ENCODE measurements at places on chromosomes 11 and 22.
A peak's percentile ranks its signal among the peaks of the same experiment; 100 is the strongest.

DNA sequence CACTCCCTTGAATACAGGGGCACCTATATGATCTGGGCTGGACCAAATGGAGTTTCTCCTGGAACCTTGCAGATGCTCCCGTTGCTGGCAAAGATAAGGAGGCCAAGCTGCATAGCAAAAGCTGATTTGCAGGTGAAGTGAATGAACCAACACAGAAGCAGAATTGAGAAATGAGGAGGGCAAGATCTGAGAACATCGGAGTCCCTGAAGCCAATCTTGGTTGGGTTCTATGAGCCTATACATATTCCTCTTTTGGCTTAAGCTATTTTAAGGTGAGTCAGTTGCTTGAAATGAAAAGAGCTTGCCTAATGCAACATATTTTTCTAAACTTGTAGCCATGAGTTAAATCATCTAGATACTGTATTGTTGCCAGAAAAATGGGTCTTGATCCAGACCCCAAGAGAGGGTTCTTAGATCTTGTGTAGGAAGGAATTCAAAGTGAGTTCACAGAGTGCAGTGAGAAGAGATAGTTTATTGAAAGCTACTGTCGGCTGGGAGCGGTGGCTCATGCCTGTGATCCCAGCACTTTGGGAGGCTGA, 23.5 kb downstream of the WEE1 start:
- no peak for DNase-seq

- no peak for DNase-seq
Observed at GRCh38 chr22:23063539-23064380, 6.6 kb upstream of the GNAZ start.

GRCh38 chr11:66559866-66560676, 8.3 kb downstream of the CTSF start:
- no peak for DNase-seq

DNA sequence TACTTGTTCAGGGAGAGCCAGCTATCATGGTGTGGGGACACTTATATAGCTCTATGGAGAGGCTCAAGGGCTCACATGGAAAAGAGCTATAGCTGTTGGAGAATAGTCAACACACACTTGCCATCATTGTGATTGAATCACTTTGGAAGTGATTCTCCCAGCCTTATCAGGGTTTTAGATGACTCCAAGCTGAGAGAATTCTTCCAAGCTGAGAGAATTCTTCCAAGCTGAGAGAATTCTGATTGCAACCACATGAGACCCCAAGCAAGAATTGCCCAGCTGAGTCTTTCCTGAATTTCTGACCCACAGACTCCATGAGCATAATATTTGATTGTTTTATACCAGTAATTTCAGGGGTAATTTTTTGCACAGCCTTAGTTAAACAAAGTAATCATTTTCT, 1318.3 kb upstream of the RAG2 start:
- no peak for DNase-seq

- no peak for DNase-seq
Observed at GRCh38 chr11:78586452-78587046, 11.9 kb upstream of the NARS2 start.

GRCh38 chr22:35600476-35600875, 16.7 kb downstream of the MB start:
- DNase-seq = no peak

- no peak for DNase-seq
Observed at GRCh38 chr11:78256962-78257361, 68.2 kb downstream of the USP35 start.

DNA sequence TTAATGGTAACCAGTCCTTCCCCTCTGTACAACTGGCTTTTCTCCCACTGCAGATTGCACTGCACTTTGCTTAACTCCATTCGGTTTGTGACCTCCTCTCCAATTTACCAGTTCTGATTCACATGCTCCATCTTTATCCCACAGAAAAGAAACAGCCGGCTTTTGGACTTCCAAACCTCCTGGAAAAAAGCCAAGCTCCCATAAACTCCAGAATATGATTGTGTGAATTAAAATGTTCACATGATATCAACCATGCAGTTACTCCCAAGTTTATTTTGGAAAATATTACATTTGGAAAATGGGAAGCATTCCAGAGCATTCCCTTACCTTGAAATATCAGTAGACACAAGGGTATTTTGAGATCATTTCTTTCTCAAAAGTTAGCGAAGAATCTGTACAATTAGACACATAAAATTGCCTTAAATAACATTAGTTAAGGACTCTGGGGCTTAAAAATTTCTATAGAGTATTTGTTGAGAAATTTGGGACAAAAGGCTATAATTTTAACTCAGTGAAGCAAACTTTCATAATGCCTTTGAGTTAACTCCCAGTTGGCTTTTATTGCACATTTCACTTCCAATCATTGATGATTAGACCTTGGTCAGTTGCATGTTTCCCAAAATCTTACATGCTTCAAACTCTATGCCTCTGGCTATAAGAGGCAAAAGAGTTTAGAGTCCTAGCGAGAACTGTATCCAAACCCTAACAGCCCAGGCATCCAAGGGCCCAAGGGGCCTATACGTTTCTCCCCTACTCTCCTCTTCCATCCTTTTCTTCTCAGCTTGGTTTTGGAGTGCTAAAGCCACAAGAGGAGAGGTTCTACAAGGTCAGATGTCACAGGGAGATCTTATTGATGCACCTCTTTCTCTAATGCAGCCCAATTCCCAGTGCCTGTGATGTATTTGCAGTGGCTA, 23.6 kb upstream of the TMEM135 start:
- no peak for DNase-seq

DNA sequence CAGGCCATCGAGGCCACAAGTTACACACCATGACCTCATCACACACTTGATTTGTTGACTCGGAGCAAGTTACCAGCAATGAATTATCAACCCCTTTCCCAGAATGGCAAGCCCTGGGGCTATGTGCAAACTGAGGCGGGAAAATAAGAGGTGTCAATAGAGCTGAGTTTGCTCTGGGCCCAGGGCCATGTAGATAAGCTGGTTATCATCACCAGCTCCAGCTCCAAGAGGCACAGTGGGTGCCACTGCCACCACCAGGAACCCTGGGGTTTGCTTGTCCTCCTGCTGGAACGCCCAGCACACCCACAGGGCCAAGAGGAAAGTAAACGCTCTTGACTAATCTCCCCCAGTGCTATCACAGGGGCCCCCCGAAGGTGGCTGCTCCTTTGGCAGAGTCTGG, 13.0 kb upstream of the VPS37C start:
- DNase-seq = no peak

GRCh38 chr22:47318041-47318737, 555.7 kb downstream of the TBC1D22A start:
- no peak for DNase-seq

GRCh38 chr22:17785185-17786184, 11.2 kb upstream of the BID start:
- DNase-seq = peak; percentile 85

DNA sequence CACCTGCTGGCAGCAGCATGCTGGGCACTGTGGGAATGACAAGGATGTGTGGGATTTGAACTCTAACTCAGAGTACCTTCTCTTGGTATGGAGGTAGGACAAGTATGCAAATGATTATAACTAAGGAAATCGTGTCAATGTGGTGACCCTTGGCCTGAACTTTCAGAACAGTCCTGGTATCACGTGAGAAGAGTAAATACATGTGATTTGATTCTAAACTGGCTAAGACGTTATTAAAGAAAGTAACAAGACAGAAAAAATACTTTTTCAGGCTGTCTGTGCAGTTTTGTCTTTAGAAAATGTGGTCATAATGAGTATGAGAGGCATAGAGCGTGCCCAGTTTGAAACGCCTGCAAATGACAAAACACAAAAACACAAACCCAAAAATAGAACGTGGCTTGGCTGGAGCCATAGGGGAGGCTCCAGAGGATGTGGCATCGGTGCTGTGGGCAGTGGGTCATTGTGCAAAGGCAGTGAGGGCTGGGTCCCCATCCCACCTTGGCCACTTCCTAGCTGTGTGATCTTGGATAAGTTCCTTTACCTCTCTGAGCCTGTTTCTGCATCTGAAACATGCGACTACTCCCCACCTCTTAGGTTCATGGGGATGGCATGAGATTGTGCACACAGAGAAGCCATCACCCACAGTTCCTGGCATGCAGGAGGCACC, 18.4 kb upstream of the IL2RB start:
- no peak for DNase-seq

DNA sequence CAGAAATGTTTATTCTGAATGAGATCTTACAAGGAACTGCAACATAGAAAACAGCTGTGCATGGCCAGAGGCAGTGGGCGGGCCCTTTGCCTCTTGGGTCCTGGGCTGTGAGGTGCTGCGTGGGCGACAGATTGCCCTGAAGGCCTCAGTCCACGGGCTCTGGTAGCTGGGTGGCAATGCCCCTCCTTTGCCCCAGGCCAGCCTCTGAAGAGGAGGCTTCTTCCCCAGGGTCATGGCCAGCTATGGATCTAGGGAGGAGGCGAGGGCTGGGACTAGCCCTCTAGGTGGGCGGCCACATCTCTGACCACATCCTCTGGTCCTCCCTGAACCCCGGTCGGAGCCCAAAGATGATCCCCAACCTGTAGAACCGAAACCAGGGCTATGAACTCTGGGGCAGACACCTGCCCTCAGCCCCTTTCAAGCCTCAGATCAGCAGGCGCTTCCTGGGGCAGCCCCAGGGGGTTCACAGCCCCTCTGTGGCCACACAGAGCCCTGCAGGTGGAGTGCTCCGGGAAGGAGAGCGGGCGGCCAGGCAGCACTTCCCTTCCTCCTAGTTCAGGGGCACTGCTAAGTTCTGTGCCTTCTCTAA, 6.6 kb upstream of the CDC42BPG start:
- DNase-seq = peak; percentile 62

DNA sequence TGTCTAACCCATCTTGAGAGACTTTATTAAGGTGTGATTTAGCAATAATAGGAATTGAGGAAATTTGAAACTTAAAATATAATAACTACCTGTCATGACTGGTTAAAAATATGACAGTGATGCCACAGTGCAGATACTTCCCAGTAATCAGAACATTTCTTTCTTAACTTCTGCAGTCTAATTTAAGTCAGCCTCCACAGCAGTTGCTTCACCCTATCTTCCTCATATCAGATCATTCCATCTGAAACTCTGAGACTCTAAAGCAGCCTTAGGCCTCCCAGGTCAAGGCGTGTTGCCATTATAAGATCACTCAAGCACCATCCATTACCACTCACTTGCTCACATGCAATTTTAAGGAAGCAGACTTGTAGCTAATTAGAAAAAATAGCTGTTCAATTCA, 302.2 kb downstream of the AASDHPPT start:
- DNase-seq = no peak

DNA sequence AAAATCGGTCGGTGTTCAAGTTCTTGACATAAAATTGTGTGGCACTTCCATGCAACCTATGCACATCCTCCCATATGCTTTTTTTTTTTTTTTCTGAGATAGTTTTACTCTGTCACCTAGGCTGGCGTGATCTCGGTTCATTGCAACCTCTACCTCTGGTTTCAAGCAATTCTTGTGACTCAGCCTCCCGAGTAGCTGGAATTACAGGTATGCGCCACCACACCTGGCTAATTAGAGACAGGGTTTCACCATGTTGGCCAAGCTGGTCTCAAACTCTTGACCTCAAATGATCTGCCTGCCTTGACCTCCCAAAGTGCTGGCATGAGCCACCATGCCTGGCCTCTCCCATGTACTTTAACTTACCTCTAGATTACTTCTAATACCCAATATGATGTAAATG, 15.0 kb downstream of the GLB1L3 start:
- DNase-seq = no peak

- DNase-seq = no peak
Observed at GRCh38 chr11:50412832-50413231, 380.2 kb downstream of the OR4C45 start.

DNA sequence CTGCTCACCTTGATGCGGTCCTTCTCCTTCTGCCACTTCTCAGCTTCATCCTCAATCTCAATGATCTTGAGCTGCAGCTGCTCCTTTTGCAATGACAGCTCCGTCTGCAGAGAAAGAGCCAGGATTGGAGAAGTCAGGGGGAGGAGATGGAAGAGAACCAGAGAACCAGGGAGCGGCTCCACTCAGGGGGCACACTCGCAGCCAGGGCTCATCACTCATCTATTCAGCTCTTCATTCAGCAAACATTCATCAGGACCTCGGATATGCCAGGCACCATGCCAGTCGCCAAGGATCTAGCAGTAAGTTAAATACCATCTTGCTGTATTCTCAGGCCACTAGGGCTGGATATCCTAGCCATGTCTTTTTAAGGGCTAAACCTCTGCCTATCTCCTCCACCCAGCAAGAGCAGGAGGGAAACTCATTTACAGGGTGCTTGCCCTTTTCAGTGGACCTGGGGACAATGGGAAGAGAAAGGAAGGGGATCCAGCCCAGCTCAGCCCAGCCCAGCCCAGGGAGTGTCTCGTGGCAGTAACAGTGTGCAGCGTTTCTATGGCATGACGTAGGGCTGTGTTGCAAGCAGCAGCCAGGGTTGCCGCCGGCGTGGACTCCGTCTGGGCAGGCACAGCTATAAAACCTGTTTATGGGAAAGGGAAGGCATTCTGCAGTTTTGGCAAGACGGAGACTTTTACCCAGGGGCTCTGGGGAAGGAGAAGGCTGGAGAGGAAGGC, 9.4 kb downstream of the TRIM29 start:
- DNase-seq = no peak

GRCh38 chr11:130464291-130464812, 15.9 kb downstream of the ADAMTS15 start:
- no peak for DNase-seq

DNA sequence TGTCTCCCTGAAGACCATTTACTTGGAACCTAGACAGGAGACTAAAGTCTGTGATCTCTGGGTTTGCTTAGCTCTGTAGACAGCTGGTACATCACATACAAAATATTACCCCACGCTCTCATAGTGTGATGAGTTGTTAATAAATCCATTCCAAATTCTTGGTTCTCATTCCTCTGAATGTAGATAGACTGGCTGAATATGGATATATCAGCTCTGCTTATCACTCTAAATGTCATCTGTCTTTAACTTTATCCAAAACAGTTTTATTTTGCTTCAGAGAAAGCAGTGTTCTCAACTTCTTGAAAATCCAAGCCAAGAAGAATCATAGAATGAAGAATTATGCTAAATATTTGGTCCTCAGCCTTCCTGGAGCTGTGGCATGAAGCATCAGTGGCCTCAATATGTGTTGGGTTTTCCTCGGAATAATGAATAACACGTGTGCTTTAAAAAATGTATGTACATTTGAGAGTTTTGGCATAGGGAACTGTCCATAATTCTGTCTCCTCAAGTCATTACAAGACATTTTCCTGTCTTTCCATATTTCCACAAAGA, 10.5 kb upstream of the LDLRAD3 start:
- no peak for DNase-seq

DNA sequence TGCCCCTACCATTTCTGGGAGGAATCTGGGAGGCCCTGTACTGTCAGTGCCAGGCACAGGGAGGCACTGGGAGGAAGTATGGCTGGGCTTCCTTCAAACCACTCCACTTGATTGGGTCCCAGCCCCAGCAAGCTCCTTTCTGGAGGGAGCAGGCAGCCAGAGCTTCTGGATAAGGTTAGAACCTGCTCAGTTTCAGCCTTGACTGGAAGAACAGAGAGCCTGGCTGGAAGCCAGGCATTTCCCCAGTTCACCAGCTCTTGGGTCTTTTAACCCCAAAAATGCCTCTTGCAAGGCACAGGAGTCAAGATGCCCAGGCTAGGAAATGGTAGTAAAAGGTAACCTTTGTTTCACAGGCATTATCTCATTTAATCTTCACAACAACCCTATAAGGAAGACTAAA, 9.0 kb upstream of the KCTD14 start:
- DNase-seq = no peak

Measured in activated CD4-positive, alpha-beta T cell treated with anti-CD3 and anti-CD28 coated beads, Interleukin-2, amount 50 U/mL, for 48 hours (primary cell).